ENCODE measurements at places on chromosomes 13 and 19.

- no peak for DNase-seq
These were observed 390.7 kb downstream of the LIG4 start for GRCh38 chr13:107824635-107825034.

DNA sequence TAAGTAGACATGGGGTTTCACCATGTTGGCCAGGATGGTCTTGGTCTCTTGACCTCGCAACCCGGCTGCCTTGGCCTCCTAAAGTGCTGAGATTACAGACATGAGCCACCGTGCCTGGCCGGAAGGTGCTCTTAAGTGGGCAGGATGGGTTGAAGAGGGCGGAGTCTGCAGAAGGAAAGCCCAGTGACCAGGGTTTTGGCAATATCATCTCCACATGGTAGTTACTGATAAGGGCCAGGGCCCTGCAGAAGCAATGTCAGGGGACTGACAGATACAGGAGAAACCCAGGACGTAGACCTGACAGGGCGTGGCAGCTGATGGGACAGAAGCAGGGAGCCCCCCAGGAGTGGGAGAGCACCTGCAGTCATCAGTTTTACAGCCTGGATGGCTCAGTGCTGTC lies 45.7 kb upstream of the RNF113B start:
- no peak for DNase-seq

DNA sequence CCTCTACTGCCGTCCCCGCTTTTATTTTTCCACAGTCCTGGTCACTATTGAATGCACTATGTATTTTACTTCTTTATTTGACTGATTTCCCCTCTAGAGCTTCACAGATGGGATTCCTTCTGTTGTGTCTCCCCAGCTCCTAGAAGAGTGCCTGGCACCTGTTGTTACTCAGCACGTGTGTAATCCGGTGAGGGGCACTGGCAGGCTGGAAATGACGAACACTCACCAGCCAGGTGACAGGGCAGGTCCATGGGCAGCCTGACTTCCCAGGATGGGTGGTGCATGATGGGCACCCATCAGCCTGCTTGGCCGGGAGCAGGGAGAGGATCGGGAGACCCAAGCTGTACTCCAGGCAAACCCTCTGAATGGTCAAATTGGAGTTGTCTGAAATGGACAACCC lies 67.2 kb downstream of the CEBPG start:
- no peak for DNase-seq

DNA sequence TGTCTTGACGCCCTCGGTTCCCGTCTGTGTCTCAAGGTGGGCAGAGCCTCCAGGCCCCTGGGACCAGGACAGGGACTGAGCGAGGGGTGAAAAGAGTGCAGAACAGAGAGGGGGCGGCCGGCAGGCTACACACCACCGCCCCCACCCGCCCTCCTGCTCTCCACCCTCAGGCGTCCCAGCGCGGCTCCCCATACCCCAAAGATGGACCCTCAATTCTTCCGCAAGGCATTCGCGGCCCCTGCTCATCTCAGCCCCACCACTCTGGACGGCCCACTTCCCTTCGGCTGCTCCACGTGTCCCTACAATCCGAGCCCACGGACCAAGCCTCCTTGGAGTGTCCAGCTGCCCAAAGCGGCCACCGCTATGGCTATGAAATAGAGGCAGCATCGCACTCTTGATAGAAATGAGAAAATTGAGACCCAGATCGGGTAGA lies 1.8 kb downstream of the KLF16 start:
- no peak for DNase-seq

- no peak for DNase-seq
These were observed 12.3 kb downstream of the IGFL2 start for GRCh38 chr19:46160233-46160775.
